ENCODE measurements at places on chromosomes 7 and 10.

- DNase-seq: no peak
Measured at GRCh38 chr10:53997953-53998352, 803.1 kb downstream of the PCDH15 start.

GRCh38 chr7:157479326-157479725 is 142.5 kb downstream of the DNAJB6 start:
- no peak for DNase-seq

DNA sequence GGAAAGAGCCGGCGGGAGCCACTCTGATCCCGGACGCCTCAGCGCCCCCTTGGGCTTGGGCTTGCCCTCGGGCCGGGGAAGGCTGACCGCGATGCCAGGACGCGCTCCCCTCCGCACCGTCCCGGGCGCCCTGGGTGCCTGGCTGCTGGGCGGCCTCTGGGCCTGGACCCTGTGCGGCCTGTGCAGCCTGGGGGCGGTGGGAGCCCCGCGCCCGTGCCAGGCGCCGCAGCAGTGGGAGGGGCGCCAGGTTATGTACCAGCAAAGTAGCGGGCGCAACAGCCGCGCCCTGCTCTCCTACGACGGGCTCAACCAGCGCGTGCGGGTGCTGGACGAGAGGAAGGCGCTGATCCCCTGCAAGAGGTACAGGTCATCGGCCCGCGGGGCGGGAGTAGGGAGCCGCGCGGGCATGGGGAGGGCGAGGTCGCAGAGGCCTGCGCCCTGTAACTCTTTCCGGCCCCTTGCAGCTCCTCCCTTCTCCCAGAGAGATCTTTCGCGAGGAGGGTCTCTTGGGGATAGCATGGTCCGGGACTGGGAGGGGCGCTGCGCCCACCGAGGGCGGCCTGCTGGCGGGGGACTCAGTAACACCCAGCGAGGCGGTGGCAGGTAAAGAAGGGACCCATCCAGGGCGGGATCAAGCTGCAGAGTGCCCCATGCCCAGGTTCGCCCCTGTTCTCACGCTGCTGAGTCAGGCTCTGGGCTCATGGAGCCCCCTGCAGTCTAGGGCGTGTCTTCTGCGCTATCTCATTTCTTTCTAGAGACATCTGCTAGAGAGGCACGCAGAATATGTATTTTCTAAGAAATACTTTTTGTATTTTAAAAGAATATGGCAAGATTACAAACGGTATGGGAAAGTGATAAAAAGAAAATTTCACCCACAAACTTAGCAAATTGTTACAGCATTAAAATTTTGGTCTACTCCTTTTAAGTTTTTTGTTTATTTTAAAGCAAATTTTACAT is 687 bp downstream of the EPDR1 start:
- peak; percentile 55 for DNase-seq

- DNase-seq: no peak
Measured at GRCh38 chr10:62048919-62049623, 147.6 kb downstream of the ARID5B start.

- DNase-seq: no peak
Measured at GRCh38 chr7:153023194-153023592, 263.6 kb downstream of the ACTR3B start.

DNA sequence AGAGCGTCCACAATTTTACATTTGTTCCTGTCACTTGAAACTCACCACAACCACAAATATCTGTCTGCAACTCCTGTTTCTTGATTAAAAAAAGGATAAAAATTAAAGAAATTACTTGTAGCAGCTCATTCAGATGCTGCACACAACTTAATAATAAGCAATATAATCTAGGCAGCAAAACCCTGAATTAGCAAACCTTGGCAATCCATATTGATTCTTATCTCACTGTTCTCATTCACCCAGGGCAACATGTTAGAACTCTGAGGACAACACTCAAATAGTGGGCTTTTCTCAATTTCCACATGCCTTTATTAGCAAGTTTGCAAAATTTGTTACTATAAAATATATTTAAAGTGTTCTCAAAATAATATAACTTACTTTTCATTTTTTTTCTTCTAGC is 38.9 kb downstream of the BAZ1B start:
- no peak for DNase-seq

DNA sequence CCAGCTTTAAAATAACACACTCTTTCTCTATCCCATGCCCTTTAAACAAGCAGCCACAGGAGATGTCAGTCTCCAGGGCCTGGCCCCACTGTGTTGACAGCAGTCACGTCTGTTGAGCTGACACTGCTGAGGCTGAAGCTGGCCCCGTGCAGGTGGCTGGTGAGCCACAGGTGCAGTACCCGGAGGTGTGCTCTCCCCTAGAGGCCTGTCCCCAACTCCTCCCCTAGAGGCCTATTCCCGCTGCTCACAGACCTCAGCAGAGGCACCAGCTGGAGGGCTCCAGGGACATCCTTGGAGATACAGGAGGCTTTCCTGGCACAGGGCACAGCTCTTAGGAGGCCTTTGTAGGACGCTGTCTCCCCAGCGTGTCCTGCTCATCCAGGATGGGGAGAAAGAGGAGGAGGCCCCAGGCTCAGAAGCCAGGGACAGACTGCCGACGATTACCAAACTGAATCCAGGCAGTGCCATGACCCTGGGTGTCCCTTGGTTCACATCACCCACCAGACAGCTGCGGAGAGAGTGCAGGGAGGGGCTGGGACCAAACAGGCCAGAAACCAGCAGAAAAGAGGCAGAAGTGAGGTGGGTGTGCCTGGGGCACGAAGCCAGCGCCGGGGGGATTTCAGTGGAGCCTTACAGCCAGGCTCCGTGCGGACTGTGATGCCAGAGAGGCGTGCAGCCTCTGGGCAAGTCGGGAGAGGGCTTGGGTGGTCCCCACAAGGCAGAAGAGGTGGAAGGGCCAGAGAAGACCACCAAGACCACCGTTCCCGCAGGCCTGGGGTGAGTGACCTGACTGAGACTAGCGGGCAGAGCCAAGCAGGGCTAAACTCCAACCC is 18.5 kb upstream of the TTYH3 start:
- DNase-seq: no peak

DNA sequence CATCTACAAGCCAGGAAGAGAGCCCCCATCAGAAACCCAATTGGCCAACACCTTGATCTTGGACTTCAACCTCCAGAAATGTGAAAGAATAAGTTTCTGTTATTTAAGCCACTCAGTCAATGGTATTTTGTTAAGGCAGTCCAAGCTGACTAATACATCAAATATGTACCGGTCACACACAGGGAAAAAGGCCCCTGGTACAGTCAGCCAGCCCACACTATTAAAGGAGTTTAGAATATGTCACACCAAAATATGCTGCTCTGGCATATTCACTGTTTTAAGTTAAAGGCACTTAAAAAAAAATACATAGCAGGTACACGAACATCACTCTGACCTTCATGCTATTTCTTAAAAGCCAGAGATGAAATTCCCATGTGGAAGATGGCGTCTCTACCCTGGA is 15.2 kb upstream of the CDCA7L start:
- no peak for DNase-seq

DNA sequence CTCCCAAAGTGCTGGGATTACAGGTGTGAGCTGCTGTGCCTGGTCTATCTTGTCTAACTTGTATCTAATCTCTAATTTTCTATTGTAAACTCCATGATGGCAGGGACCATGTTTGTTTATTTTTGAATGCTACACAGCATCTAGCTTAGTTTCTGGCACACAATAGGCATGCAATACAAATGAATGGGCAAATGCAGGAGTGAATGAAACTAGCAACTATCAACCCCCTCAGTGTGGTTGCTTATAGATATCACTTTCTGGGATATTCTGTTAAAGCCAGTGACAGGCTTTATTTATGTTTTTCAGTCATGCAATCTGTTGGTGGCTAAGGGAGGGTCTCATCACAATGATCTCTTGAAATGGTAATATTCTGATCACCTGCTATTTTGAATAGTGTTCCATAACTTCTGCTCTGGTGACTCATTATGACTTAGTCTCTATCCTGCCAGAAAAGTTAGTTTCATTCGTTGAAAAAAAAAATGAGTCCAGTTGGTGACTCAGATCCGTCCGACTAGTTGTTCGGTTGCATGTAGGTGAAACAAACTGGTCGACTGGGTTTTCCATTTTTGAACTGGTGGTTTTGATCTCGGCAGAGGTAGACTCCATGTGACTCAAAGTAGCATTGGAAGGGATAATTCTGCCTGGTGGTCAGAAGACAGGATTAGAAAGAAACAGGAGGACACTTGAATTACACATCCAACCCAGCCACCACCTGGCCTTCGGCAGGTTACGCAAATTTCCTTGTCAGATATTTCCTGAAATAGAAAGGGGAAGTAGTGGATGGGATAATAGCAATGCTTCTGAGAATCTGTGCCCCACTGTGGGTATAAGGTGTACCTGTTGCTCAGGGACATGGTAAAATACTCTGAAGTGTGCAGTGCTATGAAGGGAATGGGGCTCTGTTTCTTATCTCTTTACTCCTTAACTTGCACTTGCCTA is 76.8 kb downstream of the GATA3 start:
- peak; percentile 20 for DNase-seq

- DNase-seq: no peak
Measured at GRCh38 chr7:76278540-76278939, 23.9 kb upstream of the HSPB1 start.

- no peak for DNase-seq
Measured at GRCh38 chr7:105196473-105196872, 182.5 kb downstream of the KMT2E start.

- no peak for DNase-seq
Measured at GRCh38 chr7:47702080-47702479, 120.2 kb upstream of the TNS3 start.

GRCh38 chr7:30382607-30383006 is 96.0 kb downstream of the NOD1 start:
- no peak for DNase-seq

DNA sequence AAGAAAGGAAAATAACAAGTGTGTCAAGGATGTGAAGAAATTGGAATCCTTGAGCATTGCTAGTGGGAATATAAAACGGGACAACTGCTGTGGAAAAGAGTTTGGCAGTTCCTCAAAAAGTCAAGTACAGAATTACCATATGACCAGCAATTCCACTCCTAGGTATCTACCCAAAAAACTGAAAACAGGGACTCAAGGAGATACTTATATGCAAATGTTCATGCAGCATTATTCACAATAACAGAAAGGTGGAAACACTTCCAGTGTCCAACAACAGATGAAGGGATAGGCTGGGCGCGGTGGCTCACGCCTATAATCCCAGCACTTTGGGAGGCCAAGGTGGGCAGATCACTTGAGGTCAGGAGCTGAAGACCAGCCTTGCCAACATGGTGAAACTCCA is 33.5 kb downstream of the HSPA12A start:
- no peak for DNase-seq

GRCh38 chr7:149145031-149145845 is 2.0 kb upstream of the ZNF398 start:
- DNase-seq: no peak

DNA sequence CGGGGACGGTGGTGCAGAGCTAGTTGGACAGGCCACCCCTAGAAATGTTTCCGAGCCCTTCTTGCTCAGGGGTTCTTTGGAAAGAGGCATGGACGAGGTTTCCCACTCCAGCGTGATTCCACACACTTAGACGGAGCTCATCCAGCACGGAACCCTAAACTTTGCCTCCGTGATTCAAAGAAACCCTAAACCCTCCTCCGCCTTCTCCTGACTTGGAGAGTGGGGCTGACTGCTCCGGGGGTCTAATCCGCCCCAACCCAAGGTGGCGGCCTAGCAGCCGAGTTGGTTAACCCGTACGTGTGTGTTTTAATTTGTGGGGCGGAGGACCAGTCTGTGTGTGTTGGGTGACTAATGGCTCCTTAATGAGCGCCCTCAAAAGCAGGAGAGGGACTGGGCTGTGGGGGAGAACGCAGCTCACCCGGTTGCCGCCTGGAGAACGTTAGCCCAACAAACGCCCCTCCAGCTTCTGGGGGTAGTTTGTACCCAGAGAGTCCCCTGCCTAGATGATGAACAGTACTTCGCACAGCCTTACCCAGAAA is 3.8 kb downstream of the NEUROG3 start:
- DNase-seq: no peak

- no peak for DNase-seq
Measured at GRCh38 chr7:29342761-29343160, 148.2 kb downstream of the CHN2 start.

DNA sequence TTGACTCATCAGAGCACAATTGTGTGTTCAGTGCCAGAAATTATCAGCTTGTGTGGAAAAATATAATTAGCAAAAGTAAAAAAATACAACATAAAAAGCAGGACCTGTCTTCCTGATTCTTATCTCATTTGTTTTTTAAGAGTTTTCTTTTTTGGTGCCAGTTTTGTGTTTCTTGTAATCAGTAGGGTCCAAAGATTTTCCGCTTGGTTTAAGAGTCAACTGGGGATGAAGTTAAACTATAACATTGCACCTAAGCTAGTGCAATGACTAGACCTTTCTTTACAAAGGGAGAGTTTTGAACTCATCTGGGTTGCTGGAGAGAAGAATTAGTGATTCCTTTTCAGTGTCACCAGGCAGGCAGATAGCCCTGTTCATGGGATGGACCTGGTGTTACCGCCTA is 113.4 kb downstream of the PLPP4 start:
- no peak for DNase-seq

DNA sequence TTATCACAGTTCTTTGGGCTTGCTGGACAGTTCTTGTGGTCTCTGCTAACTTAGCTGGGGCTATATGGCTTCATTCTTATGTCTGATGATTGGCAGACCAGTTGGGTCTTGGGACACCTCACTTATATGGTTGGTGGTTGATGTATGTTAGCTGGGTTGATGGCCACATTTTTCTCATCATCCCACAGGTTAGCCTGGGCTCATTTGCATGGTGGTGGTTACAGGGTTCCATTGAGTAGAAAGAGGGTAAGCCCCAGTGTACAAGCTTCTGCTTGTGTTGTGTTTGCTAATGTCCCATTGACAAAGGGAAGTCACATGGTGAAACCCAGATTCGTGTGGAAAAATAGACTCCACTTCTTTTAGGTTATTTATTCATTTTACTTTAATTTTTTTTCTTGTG is 40.6 kb downstream of the TMEM60 start:
- peak; percentile 30 for DNase-seq

- DNase-seq: no peak
Measured at GRCh38 chr10:116076621-116077020, 196.4 kb downstream of the GFRA1 start.

GRCh38 chr10:133109711-133110110 is 22.0 kb downstream of the ADGRA1 start:
- no peak for DNase-seq

GRCh38 chr7:17940951-17941431 is 697 bp upstream of the SNX13 start:
- no peak for DNase-seq

DNA sequence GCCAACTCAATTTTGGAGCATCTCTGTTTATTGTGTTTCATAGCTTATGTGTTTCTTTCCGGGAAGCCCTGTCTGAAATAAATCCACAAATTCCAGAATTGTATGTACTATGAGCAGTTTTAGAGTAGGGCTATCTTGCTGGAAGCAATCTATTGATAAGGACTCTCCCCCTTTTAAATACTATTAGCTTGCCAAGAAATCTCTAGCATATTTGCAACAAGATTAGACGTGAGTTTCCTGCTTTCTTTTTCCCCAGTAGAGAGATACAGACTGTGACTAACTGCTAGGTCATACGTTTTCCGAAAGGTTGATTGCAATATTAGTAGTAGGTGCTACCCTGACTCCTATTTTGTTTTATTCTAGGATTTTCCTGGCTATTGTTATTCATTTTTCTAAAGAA is 277.0 kb downstream of the MALRD1 start:
- DNase-seq: no peak

- DNase-seq: no peak
Measured at GRCh38 chr10:86229811-86230556, 136.6 kb downstream of the GRID1 start.
